ENCODE measurements at places on chromosomes 16 and 17.

DNA sequence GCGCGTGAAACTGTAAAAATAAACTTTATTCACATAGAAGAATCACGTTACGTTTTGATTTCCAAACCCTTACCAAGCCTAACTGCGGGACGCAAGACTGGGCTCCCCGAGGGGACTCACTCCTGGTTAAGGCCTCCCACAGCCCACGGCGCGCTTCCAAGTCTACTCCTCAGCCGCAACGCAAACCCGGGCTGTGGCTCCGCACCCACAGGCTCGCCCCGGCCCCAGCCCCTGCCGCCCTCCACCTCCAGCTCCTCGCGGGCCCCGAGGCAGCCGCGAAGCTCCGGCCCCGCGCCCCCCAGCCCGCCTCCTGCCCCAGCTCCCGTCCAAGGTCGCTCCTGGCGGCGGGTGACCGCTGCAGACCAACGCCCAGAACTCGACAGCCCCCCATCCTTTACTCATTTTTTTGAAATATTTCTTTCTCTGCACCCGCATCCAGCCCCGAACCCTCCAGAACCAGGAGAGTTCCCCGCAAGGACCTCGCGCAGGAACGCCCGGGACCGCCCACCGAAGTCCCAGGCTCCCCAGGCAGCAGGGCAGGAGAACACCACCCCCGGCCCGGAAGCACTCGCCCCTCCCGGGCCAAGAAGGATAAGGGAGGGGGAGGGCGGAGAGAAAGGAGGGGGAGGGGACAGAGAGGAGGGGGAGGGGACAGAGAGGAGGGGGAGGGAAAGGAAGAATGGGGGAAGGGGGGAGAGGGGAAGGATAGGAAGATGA, 912 bp downstream of the USP22 start:
- DNase-seq, result peak; percentile 47

GRCh38 chr17:36183001-36183971, 6.8 kb upstream of the TBC1D3B start:
- peak; percentile 48 for DNase-seq

DNA sequence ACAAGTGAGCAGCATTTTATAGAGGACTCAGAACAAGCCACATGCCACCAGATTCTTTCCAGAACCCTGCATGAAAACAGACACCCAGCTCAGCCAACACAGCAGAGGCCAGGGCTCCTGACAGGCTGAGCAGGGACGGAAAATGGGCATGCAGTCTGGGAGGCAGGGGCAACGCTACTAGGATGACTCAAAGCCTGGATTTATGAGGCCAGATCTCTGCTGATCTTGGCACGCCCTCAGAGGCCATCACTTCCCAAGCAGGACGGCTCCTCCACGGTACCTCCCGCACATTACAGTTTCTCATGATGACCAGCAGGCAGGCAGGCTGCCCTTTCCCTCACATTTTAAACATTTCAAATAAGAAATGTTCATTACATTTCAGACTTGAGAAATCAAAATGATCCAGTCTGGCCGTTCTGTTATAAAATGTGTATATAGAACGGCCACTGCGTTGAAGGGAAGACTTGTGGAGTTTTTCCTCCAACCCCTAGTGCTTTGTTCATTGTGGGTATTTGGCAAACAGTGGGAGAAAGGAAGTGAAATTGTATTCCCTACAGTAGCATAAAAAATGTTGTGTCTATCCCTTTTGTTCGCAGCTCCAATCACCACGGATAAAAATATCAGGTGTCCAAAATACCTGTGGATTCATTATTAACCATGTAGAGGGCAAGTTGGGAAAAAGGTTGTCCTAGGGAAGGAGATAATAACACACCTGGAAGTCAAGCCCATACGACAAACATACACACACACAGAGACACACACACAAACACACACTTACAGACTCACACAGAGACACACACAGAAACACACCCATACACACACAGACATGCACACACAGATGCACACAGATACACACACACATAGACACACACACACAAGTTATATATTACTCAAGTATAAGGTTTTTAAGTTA, 64.8 kb upstream of the ADAMTS18 start:
- no peak for DNase-seq

DNA sequence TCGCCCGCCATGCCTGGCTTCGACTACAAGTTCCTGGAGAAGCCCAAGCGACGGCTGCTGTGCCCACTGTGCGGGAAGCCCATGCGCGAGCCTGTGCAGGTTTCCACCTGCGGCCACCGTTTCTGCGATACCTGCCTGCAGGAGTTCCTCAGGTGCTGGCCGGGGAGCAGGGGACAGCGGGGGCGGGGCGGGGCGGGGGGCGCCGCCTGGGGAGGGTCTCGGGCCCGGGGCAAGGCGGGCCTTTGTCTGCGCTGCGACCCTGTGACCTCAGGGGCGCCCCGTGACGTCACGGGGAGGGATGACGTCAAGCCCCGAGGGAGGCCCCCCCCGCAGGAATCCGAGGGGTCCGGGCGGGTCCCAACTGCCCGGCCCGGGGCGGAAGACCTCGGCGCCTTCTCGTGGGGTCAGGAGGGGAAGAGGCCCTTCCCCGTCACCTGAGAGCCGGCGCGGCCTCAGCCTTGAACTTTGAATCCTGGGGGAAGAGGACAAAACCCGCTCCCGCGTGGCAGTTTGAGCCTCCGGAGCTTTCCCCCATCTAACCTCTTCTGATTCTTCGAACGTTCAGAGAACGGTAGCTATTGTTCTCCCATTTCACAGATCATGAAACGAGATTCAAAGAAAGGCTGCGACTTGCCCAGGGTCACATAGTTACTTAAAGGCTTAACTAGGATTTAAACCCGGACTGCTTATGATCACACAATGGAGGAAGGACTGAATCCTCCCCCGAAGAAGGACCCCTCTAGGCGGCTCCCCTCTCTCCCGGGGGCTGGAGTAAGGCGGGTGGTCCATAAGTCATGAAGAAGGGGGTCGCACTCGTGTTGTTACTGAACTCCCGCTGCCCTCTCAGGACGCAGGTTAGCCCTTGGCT, 527 bp downstream of the TRAF4 start:
- peak; percentile 67 for DNase-seq

DNA sequence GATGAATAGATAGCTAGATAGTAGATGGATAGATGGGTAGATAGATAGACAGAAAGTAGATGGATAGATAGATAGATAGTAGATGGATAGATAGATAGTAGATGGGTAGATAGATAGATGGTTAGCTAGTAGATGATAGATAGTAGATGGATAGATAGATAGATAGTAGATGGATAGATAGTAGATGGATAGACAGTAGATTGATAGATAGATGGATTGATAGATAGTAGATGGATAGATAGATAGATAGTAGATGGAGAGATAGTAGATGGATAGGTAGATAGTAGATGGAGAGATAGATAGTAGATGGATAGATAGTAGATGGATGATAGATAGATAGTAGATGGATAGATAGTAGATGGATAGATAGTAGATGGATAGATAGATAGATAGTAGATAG, 40.4 kb downstream of the PIK3R5 start:
- DNase-seq, result no peak
